ENCODE measurements at places on chromosomes 1 and 21. TPM values are rescaled to one million over a fixed set of nuclear protein-coding genes. Genes with fewer than 3 reads are reported as not detected.

The MMEL1 gene
- 1.4 TPM for total RNA-seq

The CELSR2 gene
- 0.79 TPM for total RNA-seq

DNA sequence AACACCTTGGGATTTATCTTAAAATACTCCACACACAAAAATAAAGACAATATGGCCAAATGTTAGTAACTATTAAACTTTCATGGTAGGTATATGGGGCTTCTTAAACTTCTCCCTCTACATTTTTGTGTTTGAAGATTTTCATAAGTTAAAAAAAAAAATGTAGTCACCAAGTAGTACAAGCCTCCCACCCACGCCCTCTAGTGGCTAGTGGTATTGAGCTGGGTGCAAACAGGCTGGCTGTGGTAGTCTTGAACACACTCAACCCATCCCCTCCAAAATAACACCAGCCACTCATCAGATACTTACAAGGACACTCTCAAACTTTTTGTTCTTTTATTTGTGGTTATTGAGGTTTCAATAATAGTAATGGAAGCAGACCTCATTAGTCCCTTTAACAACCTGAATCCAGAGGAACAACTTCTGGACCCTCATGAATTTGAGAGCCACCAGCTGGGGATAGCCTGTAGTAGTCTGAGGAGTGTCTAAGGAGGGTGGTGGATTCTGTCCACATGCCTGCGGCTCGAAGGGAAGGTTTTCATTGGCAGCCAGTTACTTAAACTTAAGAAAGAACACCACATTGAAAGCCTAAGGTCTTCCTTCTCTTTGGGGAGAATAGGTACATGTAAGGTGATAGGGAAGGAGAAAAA, 15.6 kb downstream of the RD3 start:
- peak; percentile 79 for DNase-seq

GRCh38 chr1:177282976-177283375, 112.2 kb downstream of the BRINP2 start:
- no peak for DNase-seq

GRCh38 chr1:71676979-71677925, 596.4 kb upstream of the ZRANB2 start:
- DNase-seq: no peak
